ENCODE measurements at places on chromosomes 1 and 21. TPM values are rescaled to one million over a fixed set of nuclear protein-coding genes. Genes with fewer than 3 reads are reported as not detected.

Gene CD2
- polyA plus RNA-seq: not detected

Gene MPL
- polyA plus RNA-seq: 0.41 TPM

Gene LCE6A
- polyA plus RNA-seq: not detected

Gene YIPF1
- polyA plus RNA-seq: 14.4 TPM

Gene GNL2
- 45.7 TPM for polyA plus RNA-seq

Gene TEX38
- polyA plus RNA-seq: 0.28 TPM

Gene TMEM39B
- polyA plus RNA-seq: 15.8 TPM

Gene KIF17
- 4.2 TPM for polyA plus RNA-seq

Gene SLAMF8
- 0.45 TPM for polyA plus RNA-seq

Gene UTS2
- polyA plus RNA-seq: not detected

Gene GPR161
- 12.5 TPM for polyA plus RNA-seq

Gene ASTN1
- 6.4 TPM for polyA plus RNA-seq

Gene CELF3
- polyA plus RNA-seq: 0.27 TPM

Gene PLPP3
- 127 TPM for polyA plus RNA-seq

Gene AMY1C
- not detected for polyA plus RNA-seq

Gene ANKRD34A
- polyA plus RNA-seq: 1.2 TPM

Gene CNTN2
- 0.72 TPM for polyA plus RNA-seq

Gene SPRR2G
- polyA plus RNA-seq: not detected

Gene ANGPTL3
- 0.18 TPM for polyA plus RNA-seq

Gene DONSON
- polyA plus RNA-seq: 19.2 TPM

Gene NPHS2
- not detected for polyA plus RNA-seq

Gene PTPN14
- 12.8 TPM for polyA plus RNA-seq

Gene KRTAP19-3
- polyA plus RNA-seq: not detected

Gene LAMTOR2
- 40.8 TPM for polyA plus RNA-seq

Gene TMPRSS15
- 0.89 TPM for polyA plus RNA-seq

Gene CFAP74
- 0.19 TPM for polyA plus RNA-seq

Gene SSR2
- 206 TPM for polyA plus RNA-seq

Gene NBPF10
- 1.8 TPM for polyA plus RNA-seq

Gene SEMA4A
- 4.8 TPM for polyA plus RNA-seq

Gene BEST4
- polyA plus RNA-seq: 0.19 TPM

Gene CYP4Z1
- polyA plus RNA-seq: 0.15 TPM

Gene NPPB
- polyA plus RNA-seq: not detected

Gene TOMM40L
- polyA plus RNA-seq: 9.0 TPM

Gene SH2D5
- 0.44 TPM for polyA plus RNA-seq

Gene RAD54L
- 6.7 TPM for polyA plus RNA-seq

Gene NES
- 1,095 TPM for polyA plus RNA-seq

Gene KLHDC7A
- polyA plus RNA-seq: 0.04 TPM

Gene CHRM3
- 2.3 TPM for polyA plus RNA-seq

Gene TRAF3IP3
- 2.8 TPM for polyA plus RNA-seq

Gene FCRL1
- polyA plus RNA-seq: 0.09 TPM

Gene RSPO1
- polyA plus RNA-seq: not detected

Gene C1orf232
- polyA plus RNA-seq: not detected

Gene HHIPL2
- polyA plus RNA-seq: 0.22 TPM

Gene DEGS1
- 42.3 TPM for polyA plus RNA-seq

Gene CHRNB2
- polyA plus RNA-seq: 0.26 TPM

Gene IGFN1
- 2.6 TPM for polyA plus RNA-seq

Gene URB1
- 13.8 TPM for polyA plus RNA-seq
